CD8-positive, alpha-beta memory T cell (primary cell): ENCODE measurements at places on chromosomes 12 and 14.

- no peak for DNase-seq
Measured at GRCh38 chr14:87080146-87080545, 912.8 kb downstream of the GALC start.

DNA sequence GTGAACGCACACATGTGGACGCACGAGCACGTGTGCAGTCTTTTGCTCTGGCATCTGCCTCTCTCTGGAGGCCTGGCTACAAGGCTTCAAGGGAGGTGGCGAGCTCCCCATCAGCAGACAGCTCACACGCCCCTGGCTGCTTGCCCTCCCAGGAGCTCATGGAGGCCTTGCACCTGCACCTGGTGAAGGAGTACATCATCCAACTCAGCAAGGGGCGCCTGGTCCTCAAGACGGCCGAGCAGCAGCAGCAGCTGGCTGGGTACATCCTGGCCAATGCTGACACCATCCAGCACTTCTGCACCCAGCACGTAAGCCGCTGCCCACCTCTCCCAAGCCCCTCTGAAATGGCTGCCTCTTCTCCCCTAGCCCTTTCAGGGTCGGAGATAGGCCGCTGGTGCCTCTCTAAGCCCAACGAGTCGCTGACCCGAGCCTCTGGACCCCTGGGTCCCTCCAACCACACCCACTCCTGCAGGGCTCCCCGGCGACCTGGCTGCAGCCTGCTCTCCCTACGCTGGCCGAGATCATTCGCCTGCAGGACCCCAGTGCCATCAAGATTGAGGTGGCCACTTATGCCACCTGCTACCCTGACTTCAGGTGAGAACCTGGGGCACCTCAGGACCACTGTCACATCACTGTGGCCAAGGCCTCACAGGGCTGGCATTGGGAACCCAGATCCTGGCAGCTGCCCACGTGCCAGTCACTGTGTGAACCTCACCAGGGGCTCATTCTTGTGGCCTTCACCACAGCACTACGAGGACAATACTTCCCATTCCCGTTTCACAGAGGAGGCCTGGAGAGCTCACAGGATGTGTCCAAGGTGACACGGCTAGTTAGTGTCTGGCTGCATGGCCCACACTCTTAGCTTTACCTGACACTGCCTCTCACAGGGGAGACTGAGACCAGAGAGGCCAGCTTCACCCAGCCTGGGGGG lies 10.2 kb downstream of the TNFAIP2 start:
- DNase-seq = no peak

DNA sequence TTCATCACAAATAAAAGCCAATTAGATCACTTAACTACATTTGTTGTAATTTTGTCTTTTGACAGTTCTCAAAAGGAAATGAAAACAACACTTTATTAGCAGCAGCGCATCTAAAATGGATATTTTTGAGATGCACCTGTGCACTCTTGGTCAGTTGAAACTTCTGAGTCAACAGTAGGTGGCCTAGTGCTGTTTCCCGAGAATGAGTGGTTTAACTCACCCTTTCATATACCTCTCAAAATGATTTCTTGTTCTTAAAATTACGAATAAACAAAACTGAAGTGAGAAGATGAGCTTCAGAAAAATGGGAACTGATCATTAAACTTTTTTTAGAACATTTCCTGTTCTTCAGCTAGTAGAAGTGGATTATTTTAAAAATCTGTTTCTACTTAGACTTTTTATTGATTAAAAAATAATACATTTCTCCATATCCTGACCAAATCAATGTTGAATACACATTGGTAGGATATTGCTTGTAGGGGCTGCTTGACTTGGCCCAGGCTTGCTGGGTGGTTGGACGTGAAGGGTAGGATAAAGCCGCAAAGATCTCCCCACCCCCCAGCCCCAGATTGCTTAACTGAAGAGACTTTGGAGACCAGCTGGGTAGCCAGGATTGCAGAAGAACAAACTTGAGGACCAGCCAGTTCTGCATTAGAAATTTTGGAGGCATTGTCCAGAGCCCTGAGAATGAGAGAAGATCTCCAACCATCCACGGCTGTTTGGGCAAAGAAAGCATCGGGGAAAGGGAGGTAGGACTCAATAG lies 22.3 kb upstream of the STK38L start:
- DNase-seq = no peak

DNA sequence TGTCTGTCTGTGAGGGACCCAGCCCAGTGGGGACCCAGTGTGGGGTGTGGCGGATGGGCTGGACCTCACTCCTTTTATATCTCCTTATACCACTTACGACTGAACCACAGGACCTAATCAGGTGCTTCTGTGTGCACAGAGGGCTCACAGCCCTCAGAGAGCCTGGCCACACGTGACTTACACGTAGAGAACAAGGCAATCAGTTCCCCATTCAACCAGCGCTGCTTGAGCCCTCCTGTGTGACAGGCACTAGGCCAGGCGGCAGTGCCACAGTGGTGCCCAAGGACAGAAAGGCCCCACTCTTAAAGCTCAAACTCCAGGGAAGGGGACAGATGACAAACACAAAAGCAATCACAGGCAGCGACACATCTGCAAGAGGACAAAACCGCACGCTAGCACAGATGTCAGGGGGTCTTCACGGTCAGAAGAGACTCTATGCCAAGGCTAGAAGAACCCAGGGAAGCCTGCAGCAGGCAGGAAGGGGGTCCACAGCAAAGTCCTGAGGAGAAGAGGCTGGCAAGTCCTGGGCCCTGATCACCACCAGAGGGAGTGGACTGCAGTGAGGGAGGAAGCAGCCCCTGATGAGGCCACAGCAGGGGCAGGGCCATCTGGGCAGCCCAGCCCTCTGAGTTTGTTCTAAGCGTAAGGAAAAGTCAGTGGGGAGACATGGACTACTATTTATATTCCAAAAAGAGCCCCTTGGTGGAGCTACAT lies 39.3 kb downstream of the SETD3 start:
- DNase-seq = no peak

GRCh38 chr14:100702590-100702989 lies 24.1 kb upstream of the DLK1 start:
- no peak for DNase-seq

- DNase-seq = no peak
Measured at GRCh38 chr14:30885840-30886740, 11.7 kb downstream of the COCH start.

DNA sequence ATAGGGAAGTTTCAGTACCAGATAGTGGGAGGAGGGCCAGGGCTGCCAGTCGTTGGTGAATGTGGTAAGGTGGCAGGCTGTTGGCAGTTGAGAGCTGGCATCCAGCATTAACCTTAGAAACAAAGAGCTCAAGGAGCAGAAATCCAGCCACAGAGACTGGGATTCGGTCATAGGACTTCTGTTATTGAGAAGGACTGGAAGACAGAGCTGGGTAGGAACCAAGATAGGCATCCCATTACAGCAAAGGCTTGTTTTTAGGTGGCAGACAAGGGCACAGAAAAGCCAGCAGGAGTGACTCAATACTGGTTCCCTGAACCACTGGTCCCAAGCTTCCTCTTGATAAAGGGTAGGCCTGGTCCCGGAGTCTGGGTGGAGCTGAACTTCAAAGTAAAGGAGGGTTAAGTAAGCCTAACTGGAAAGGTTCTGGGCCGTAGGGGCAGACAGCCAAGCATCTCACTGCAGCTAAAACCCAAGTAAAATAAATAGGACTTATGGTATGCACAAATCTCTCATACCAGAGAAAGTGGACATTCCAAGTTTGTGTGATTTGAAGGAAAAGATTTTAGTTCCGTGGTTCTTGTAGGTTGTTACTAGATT lies 147.9 kb downstream of the ETV6 start:
- DNase-seq = no peak
